ENCODE measurements at places on chromosomes 11 and 22. TPM values are rescaled to one million over a fixed set of nuclear protein-coding genes. Genes with fewer than 3 reads are reported as not detected.

TRIM21 gene
- 35.3 TPM for total RNA-seq

XKR3 gene
- total RNA-seq = 0.23 TPM

KCNE3 gene
- not detected for total RNA-seq

MN1 gene
- total RNA-seq = 0.02 TPM

IL17REL gene
- 0.36 TPM for total RNA-seq

- DNase-seq = no peak
These were observed 1489.2 kb downstream of the TBC1D22A start for GRCh38 chr22:48251629-48252028.

- no peak for DNase-seq
These were observed 77.9 kb downstream of the THAP12 start for GRCh38 chr11:76302996-76303395.

DNA sequence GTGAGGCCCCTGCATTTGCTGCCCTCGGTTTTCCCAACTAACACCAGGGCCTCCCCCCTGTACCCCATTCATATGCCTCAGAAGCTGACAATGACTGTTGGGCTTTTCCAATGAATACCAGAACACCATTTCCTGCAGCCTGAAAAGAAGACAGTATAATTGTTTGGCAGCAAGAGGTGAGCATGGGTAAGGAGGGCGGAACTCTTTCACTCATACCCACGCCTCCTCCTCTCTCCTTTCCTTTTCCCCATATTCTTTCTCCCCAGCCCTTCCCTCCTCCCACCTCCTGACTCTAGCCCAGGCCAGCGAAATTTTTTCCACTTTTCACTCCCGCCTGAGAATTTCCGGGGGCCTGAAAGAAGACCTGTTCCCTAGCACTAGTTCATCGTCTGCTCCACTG lies 58.0 kb upstream of the CHST1 start:
- no peak for DNase-seq

GRCh38 chr11:21630934-21631478 lies 561.9 kb upstream of the ANO5 start:
- no peak for DNase-seq

DNA sequence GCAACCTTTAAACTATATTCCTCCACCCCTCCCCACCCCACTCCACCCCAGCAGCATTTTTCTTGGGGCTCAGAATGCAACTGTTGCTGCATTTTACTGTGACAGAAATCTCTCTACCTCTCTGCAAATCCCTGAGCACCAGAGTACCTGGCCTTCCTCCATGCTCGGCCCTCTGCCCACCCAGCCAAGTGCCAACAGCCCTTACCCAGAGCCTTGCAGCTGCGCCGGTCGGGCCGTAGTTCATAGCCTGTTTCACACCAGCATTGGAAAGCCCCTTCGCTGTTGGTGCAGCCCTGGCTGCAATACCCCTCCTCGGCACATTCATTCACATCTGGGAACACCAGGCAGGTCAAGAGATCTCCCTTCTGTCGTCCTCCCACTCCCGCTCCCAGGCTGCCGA lies 23.4 kb downstream of the LRP4 start:
- no peak for DNase-seq

- DNase-seq = no peak
These were observed 662.5 kb upstream of the TENM4 start for GRCh38 chr11:80103142-80103859.
